ENCODE measurements at places on chromosomes 3 and 15.

- DNase-seq, result no peak
Observed at GRCh38 chr3:127274200-127274760, 13.6 kb downstream of the PRR20G start.

GRCh38 chr15:74374648-74375302 is 7.3 kb upstream of the CYP11A1 start:
- DNase-seq, result no peak

- DNase-seq, result no peak
Observed at GRCh38 chr3:122868322-122868721, 73.5 kb downstream of the SLC49A4 start.

GRCh38 chr15:77024273-77025082 is 29.6 kb downstream of the PSTPIP1 start:
- DNase-seq, result peak; percentile 72

DNA sequence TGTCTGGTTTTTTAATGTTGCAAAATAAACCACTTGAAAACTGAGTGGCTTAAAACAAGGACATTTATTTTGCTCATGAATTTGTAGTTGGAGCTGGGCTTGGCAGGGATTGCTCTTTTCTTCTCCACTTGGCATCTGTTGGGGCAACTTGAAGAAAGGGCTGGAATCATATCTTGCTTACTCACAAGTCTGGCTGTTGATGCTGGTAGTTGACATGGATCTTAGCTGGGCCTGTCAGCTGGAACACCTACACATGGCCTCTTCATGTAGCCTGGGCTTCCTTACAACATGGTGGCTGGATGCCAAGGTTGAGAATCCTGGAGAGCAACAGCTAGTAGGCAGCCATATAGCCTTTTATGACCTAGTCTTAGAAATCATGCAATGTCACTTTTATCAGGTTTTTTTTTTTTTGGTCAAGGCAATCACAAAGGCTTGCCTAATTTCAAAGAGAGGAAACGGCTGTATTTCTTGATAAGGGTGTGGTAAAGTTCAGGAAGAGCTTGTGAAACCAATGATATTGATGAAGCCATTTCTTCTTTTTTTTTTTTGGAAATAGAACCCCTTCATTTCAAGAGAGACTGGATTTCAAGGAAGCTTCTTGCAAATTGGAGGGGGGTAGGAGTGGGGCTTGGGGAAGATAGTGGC is 262.1 kb downstream of the IL20RB start:
- no peak for DNase-seq

- no peak for DNase-seq
Observed at GRCh38 chr15:88702983-88703382, 64.2 kb downstream of the ISG20 start.

GRCh38 chr3:180402471-180403073 is 199.4 kb upstream of the TTC14 start:
- no peak for DNase-seq

DNA sequence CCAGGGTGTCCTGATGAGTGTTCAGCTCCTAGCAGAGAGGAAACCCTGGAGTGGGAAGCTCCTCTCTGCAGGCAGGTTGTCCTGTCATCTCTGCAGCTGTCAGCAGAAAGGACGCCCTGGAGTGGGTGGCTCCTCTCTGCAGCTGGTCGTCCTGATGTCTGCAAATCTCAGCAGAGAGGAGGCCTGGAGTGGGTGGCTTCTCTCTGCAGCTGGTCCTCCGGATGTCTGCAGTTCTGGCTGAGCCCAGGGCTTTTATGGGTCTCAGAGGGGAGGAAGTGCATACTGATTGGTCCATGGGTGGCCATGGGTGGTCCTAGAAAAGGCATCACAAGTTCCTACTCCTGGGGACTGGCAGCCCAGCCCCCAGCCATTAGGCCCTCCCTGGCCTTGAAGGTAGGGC is 102.6 kb upstream of the BNIP2 start:
- no peak for DNase-seq
